ENCODE measurements at places on chromosomes 2 and 18.

GRCh38 chr2:69983392-69983966, 22.0 kb upstream of the ASPRV1 start:
- no peak for DNase-seq

DNA sequence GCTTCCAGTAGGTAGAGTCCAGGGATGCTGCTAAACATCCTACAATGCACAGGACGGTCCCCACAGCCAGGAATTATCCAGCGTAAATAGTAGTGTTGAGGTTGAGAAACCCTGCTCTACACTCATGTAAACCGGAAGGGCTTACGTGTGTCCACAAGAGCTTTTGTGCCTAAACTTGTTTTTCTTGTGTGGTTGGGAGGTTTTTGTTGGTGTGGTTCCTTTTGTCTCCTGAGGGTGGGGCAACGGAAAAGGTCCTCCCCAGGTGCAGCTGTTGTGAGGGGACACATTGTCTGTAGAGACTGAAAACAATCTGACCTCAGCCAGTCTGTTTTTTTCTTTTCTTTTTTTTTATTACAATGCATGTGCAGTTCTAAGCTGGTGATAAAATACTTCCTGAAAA, 72.7 kb upstream of the MGAT5 start:
- DNase-seq = peak; percentile 81

DNA sequence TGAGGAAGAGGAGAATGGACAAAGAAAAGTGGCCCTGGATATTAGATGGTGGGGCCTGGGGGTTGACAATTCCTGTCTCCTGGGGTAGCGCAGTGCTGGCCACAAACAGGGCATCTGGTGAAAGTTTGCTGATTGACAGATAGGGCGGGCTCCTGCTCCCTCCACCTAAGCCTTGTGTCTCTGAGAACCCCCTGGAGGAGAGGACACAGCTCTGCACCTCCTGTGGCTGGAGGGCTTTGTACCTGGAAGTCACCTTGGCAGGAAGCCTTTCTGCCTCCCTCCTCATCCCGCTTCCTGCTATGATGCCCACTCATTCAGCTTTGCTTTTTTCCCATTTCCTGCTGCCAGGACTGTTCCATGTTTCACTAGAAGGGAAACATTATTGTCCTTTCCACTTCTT, 72.4 kb downstream of the RHOB start:
- no peak for DNase-seq

GRCh38 chr2:6113786-6114185, 421.6 kb downstream of the SOX11 start:
- no peak for DNase-seq

DNA sequence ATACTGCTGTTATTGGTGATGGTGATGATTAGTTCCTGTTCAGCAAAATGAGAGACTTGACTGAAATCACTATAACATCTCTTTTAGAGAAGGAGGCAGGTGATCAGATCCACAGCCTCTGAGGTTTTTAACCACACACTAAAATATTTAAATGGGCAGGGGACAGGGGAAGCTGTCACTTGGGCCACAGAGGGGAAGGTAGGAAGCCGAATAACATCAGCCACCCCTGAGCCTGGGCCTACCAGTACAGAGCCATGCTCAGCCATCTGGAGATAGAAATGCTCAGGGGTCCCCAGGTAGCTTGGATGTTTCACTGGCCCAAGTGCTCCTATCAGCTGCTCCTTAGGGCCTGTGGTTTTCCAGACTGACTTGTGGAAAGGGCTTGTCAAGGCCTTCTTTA, 122.3 kb downstream of the MRO start:
- no peak for DNase-seq

DNA sequence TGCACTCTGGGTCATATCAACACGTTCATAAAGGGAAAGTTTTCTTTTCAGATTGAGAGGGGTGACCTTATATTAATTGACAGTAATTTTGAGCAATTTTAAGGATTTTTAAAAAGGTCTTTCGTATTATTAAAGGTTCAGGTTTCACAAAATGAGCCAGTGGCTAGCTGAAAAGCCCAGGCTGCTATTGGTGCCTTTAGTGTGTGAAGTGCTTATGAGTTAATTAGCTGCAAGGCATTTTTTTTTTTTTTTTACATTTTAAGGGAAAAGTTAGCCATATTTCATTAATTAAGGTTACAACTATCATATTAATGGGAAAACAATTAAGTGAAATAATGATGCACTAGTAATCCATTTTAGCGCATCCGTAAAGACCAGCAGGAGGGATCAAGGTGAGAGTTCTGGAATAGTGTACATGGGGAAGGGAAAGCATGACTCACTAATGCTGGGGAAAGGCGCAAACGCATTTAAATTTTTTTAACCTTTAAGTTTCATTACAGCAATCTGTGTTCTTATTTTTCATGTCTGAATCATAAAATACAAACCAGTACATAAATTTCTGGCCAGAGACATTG, 200.0 kb downstream of the ZNF407 start:
- no peak for DNase-seq

DNA sequence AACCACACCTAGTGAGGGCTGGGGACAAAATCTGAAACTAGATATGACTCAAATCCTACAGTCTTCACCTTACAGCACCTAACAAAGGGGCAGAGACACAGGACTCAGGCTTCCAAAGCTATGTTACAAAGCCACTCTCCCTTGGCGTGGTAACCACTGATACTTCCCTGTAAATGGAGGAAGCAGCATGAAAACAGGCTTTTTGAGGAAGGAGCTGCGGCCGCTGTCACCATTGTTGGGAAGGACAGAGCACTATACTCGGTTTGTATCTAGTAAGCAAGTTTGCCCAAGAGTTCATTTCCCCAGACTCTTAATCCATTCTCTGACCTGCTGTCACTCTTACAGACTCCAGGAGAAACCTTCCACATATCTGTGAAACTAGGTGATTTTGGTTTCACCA, 60.3 kb downstream of the LONRF2 start:
- DNase-seq = no peak

DNA sequence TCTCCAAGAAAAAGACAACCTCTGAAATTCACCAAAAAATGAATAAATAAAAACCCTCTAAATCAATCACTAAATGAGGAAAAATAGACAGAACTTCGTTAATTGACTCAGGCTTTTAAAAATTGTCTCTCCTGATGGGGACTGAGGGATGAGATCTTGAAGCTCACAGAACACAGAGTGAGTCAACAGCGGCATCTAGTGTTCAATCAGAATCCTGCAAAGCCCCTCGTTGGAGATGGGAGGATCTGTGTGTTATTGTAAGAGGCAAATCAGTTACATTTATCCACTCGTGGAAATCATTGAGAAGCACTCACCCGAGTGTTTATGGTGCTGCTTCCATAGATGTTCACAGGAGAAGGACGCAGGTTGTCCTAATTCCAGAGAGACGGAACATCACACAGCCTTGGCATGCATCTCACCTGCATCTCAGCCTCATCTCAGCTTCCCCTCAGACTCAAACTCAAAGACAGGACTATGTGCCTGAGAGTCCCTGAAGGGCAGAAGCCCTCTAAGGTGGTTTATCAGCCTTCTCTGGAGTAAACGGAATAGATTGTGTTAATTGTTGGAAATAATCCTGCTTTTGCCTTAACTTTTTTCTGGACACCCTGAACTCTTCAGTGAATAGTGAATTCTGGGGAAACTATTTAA, 82.0 kb downstream of the MREG start:
- peak; percentile 24 for DNase-seq

Data from CD8-positive, alpha-beta memory T cell (primary cell).